ENCODE measurements at places on chromosomes 4 and X.

DNA sequence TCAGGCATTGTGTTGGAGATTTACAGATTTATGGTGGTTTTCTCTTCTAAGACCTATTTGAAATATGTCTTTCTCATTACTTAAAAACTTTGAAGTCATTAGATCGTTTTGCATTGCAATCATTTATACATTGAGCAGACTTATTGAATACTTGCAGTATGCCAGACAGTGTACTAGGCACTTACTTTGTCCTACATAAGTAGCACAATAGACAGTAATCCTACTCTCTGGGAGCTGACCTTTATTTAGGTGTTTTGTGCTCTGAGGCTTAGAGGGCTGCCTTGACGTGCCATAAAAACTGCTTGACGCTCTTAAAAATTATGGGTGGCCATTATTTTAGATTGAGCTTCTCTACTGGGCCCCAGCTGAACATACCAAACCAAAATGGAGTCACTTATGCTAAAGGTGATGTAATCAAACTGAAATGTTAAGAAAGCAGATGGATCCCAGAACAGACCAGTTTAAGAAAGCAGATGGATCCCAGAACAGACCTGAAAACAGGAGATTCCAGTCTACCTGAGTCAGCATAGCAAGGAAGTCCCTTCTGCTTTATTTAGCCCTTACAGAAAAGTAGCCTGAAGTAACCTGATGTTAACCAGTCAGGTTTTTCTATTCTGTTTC, 42.4 kb downstream of the PTTG2 start:
- no peak for DNase-seq

DNA sequence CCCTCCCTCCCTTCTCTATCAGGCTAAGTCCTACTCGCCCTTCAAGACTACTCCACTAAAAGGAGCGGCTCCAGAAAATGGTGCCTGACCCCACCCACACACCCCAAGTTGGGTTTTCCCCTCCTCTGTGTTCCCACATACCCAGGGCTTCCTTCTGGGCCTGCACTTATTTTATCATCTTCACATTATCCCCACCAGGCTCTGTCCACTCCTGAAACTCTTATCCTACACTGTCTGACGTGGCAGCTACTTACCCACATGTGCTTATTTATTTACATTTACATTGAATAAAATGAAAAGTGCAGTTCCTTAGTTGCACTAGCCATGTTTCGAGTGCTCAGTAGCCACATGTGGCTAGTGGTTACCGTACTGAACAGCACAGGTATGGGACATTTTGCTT, 5.1 kb upstream of the KDM5C start:
- DNase-seq = no peak

DNA sequence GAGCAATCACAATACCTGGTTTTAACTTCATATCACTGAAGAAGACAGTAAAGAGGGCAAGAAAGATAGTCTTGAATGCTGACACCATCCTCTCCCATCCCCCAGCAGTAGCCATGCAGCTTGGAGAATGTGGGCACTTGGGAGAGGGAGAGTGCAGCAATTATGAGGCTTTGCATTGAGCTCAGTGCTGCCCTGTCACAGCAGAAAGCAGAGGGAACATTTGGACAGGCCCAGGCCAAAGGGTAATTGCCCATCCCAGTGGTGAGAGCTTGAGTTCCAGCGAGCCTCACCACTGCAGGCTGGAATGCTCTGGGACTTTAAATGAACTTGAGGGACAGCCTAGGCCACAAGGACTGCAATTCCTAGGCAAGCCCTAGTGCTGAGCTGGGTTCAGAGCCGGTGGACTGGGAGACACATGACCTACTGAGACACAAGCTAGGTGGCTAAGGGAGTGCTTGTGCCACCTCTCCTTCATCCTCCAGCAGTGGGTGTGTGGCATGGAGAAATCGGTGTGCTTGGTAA, 36.3 kb downstream of the CORIN start:
- DNase-seq = no peak

GRCh38 chrX:57918750-57919436, 8.6 kb upstream of the ZXDA start:
- DNase-seq = peak; percentile 59

DNA sequence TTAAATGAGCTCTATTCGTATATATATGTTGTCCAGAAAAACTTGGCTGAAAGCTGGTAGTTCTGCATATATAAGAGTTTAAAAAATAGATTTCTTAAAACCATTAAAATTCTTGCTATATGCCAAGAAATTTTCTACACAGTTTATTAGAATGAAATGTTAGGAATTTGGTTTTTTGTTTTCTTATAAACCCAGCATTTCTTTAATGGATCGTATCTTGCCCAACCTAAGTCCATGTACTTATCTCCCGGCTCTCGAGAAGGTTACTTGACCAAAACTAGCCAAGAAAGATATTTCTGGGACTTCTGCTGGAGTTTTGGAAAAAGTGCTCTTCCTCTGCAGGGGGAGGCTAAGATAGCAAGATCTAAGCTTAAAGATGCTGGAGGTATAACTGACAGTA, 4.7 kb upstream of the ASB5 start:
- DNase-seq = peak; percentile 46

DNA sequence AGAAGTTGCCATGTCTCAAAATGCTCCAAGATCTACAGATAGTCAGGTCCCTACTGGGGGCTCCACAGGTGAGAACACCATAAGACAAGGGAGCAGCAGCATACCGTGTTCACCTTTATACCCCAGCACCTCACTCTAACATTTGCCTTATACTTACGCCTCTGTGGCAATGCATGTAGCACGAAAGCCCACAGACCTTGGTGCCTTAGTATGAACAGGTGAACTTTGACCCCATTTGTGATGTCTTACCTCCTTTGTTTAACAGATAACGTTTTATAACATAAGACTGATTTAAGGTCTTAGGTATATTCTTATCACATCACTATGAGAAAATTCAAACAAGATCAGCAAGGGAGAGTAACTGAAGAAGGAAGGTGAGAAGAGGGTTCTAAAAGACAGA, 128.8 kb downstream of the ARX start:
- no peak for DNase-seq

GRCh38 chr4:139239127-139239772, 40.8 kb downstream of the MGARP start:
- no peak for DNase-seq

GRCh38 chr4:151808542-151808941, 47.7 kb upstream of the GATB start:
- no peak for DNase-seq

- DNase-seq = no peak
Measured at GRCh38 chrX:23515028-23515427, 152.3 kb upstream of the PRDX4 start.

- no peak for DNase-seq
Measured at GRCh38 chr4:182022909-182023308, 220.3 kb upstream of the TENM3 start.

DNA sequence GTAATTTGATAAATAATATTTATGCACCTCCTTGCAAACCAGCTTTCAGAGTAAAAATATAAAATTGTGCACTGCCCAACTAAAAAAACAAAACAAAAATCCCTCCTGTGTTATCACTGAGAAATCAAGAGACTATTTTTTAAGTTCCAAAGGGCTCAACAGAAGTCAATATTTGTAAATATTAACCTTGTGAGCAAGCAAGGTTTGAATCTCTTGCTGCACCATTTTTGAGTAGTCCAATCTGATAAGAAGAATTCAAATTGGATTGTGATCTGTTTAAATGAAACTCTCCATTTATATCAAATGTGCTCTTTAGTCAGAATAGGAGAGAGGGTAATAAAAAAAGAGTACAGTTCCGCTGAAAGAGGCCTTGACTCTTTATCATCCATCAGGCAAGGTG, 520.2 kb downstream of the RAB28 start:
- no peak for DNase-seq

- no peak for DNase-seq
Measured at GRCh38 chrX:118115953-118116712, 477 bp downstream of the KLHL13 start.

Data from fibroblast of the aortic adventitia (primary cell).